ENCODE measurements at places on chromosomes 12 and 14. TPM values are rescaled to one million over a fixed set of nuclear protein-coding genes. Genes with fewer than 3 reads are reported as not detected.

DNA sequence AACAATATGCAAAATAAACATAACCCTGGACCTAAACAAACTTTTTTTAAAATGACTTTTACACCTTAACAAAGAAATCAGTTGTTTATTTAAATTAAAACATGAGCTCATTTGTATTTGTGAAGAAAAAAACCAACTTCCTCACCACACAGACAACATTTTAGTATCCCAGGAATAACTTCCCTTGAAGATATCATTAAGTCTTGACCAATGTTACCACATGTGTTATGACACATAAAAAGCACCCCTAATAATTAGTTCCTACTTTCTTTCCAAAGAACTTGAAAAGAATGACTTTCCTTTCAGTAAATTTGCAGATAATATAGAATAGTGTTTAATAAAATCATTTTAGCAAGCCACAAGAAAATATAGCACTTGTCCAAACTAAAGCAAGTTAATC is 42.4 kb downstream of the DUSP16 start:
- DNase-seq: no peak

GRCh38 chr14:20841096-20841495 is 38.5 kb upstream of the RNASE1 start:
- DNase-seq: no peak

TMTC2 gene
- total RNA-seq: 2.7 TPM

AQP6 gene
- total RNA-seq: 0.25 TPM

FOXA1 gene
- not detected for total RNA-seq

DNA sequence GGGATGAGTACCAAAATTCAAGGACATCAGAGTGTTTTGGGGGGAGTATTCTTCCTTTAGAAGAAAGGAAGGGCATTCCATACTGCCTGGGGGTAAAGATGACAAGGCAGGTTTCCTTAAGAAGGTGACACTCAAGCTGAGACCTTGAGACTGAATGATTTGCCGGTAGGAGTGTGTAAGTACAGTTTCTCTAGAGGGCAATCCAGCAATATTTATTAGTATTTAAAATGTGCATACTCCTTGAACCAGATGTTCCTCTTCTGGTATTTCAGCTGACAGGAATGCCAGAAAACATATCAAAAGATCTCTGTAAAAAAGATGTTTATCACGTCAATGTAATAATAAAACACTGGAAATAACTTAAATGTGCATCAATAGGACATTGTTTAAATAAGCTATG is 106.4 kb upstream of the TMCC3 start:
- no peak for DNase-seq

- DNase-seq: no peak
Observed at GRCh38 chr12:132204063-132204792, 60.0 kb downstream of the NOC4L start.

DNA sequence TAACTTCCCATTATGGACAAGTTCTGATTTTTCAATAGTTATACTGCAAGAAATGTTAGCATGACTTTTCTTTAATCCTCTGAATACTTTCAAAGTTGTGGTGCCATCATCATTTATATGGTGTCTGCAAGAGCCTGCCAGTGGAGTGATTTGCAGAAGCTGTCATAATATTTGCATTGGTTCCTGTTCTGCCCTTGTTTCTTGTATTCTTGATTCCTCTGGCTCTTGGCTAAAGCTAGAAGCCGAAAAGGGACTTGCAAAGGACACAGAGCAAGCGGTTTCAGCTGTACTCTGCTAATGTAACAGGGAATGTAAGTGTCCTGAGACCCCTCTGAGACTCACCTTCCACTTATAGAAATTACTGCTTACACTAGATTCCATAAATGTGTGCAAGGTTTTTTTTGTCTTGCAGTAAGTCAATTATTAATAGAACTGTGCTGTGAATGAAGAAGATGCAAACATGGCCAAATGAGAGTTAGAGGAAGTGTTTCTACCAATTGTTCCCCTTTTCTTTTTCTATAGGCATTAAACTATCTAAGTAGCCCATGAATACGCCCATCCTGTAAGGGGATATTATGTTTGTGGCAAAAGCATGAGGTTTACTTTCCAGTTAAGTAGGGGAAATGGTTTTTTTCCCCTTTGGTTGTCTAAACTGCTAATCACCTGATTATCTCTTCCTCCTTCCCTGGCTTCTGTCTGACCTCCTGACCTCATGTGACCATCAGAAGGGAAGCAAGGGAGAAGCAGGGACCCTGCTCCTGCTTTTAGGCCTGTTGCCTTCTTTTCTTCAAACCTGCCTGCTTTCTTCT is 5.3 kb downstream of the DYRK4 start:
- no peak for DNase-seq

LRP1-AS gene
- total RNA-seq: not detected

PTCSC3 gene
- total RNA-seq: not detected

- no peak for DNase-seq
Observed at GRCh38 chr12:49094975-49095365, 369 bp upstream of the DHH start.

DNA sequence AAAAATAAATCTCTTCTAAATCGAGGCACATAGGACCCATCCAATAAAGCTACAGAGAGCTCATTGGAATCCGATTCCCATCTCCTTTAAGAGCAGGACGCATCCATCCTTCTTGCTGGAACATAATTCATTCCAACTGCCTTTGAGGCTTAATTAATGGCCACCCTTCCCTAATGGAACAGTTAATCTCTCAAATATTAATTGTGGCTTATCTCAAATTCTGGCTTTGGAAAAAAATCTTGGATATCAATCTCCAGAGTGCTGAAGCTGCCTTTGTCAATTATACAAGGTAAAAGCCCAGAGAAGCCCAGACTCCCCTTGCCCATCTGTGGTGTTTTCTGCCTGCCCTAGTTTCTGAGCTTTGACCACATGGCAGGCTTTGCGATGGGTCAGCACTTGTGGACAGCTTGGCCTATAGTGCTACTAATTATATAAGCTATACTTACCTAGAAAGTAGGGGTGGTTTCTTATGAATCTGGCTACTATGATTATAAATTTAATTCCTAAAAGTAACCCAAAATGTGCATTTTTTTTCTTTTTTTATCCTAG is 246.3 kb downstream of the NUAK1 start:
- no peak for DNase-seq

AGAP2 gene
- 0.70 TPM for total RNA-seq

RBM19 gene
- total RNA-seq: 17.1 TPM

DNA sequence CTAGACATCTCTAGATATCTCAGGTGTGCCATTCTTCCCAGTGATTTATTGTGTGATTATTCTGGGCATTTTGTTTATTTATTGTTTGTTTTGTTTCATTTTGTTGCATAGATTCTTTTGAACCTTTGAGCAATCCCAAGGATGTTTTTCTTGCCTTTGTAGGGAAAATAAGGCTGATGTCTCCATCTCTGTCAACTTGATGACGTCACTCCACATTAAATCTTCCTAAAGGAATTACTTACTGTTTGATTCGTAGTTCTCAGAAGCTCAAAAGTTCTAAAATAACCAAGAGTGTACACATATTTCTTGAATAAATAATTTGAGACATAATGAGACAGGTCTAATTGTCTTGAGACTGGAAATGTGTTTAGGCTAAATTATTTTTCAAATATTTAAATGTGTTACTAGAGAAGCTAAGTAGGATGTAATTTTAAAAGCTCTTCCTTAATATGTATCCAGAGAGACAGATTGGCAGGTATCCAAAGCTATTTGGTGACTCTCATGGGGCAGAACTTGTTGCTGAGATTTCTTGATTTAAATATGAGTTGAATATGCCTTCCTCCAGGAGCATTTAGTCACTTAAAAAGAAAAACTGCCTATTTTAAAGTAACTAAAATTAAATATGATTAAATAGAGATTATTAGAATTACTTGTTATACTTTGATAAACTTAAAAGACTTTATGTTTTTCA is 128.7 kb downstream of the CNTN1 start:
- DNase-seq: no peak

DNA sequence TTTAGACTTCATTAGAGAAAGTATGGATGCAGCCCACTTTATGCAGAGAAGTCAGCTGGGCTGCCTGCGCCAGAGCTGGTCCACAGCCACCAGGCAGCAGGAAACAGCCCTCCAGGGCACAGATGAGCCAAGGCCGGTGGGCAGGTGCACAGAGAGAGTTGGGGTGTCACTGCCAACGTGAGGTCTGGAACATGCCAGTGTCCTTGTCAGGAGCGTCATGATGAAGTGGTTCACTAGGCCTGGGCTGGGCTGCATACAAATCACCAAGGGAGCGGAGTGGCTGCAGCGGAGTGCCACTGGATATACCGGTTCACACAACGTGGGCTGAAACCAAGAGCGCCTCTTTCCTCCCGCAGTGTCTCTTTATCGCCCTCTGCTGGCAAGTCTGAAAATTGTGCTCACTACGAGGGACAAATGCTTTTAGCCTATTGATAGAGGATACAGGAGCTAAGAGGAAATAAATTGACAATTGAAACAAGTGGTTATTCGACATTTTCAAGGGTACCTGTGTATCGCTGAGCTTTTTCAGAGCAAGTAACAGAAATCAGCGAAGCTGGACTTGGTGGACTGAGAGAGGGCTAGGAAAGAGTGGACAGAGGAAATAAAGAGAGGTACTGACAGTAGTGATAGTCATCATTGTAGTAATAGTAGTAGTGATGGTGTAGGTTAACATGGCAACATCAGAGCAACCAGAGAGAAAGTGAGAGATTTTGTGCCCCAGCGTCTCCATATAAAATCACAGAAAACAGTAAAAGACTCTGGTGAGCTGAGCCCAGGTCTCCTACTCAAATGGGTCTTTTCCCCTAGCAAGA is 52.0 kb upstream of the ITPR2 start:
- DNase-seq: peak; percentile 78

TAS2R13 gene
- 0.47 TPM for total RNA-seq

DNA sequence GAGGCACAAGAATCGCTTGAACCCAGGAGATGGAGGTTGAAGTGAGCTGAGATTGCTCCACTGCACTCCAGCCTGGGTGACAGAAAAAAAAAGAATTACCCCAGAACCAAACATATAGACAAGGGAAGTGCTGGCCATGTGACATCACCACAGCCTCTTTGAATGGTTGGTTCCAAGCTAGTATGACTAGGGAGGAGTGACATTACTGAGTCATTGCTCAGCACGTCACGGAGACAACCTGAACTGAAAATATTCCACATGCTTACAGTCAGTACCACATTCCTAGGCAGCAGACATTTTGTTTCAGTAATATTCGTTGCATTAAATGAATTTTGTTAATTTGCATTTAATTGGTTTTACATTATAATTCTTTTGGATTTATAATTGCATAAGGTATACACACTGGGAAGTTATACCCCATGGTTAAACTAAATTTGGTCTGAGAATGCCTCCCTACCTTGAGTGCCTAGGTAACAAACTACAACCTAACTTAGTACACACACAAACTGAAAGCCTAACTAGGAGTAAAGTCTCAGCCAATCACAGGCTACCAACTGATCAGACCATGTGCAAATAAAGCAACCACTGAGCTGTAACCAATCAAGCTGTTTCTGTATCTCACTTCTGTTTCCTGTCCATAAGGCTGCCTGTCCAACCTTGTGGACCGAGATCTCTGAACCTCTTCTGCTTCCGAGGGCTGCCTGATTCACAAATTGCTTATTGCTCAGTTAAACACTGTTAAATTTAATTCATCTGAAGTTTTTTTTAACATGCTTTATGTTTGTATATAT is 164.4 kb downstream of the CAND1 start:
- DNase-seq: no peak

DNA sequence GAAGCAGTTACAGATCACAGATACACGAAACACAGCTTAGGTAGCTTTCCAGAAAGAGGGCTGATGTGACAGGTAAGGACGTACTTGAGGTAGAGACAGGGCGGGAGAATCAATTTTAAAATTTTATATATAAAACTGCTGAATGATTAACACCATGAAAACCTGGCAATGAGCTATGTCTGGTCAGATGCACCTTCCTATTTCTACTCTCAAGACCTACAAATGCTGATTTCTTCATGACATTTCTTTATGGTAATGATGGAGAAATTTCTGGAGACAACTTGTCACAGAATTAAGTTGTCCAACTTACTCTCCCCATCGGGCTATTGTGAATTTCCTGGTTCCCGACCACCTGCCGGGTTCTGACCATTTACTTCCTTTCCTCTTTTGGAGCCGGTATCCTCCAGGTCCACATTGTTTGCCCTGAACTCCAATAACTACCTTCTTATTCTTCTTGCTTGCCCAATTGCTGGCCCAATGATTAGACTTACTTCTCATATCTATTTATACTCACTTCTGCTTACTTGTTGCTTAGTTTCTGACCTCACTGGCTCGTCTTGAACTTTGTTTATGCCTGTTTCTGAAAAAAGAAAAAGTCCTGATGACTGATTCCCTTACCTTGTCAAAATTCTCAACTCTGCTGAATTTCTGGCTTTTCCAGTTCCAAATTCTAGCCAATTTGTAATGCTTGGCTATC is 12.8 kb upstream of the ATP2B1 start:
- no peak for DNase-seq

GRCh38 chr12:122130150-122130549 is 43.9 kb downstream of the IL31 start:
- DNase-seq: no peak

- no peak for DNase-seq
Observed at GRCh38 chr12:124685689-124686369, 118.4 kb upstream of the NCOR2 start.
